Skeletal muscle cell (primary cell): ENCODE measurements at places on chromosomes 2 and 18.
A peak's percentile ranks its signal among the peaks of the same experiment; 100 is the strongest.

DNA sequence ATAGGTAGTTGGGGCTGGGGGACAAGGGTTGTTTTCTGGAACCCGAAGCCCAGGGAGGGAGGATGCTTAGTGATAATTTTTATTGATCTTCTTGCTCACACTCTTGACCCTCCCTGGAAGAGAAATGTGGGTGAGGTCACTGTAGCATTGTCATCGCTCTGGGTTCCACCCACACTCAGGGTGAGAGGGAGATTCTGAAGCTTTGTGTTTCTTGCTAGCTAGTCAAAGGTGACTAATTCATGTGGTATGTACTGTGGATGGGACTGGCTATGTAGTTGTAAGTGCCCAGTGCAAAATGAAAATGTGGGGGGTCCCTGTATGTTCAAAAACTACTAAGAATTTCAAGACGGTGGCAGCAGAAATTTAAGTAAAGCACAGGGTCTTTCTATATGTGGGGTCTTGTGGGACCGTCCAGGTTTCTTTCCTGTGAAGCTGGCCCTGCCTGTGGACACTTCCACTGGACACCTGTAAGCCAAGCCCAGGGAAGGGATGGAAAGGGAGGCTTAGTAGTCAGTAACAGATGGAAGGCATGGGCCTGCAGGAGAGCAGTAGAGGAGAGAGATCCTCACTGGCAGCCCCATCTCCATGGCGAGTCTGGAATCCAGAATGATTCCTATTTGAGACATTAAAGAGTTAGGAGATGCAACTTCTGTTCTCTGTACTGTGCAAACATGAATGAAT lies 35.0 kb downstream of the TSN start:
- peak; percentile 80 for DNase-seq

DNA sequence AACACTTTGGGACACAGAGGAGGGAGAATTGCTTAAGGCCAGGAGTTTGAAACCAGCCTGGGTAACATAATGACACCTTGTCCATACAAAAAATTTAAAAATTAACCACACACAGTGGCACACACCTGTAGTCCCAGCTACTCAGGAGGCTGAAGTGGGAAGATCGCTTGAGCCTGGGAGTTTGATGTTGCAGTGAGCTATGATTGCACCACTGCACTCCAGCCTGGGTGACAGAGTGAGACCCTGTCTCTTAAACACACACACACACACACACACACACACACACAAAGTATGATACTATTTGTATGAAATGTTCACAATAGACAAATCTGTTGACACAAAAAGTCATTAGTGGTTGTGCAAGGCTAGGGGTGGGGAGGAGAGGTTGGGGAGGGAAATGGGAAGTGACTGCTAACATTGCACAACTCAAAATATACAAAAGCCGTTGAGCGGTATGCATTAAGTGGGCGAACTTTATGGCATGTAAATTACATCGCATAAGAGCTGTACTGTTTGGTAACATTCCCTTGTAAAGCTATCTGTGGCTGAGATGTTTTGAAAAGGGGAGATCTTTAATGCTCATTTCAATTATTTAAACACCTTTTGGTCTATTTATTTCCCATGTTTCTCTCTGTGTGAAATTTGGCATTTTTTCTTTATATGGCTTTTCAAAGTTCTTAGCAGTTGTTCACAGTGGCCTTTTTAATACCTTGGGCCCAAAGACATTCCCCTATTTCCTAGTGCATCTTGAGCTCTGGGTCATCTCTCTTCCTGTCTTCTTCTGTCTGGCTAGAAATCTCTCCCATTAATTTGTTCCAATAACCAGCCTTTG lies 58.9 kb upstream of the ZNF516 start:
- peak; percentile 71 for DNase-seq

DNA sequence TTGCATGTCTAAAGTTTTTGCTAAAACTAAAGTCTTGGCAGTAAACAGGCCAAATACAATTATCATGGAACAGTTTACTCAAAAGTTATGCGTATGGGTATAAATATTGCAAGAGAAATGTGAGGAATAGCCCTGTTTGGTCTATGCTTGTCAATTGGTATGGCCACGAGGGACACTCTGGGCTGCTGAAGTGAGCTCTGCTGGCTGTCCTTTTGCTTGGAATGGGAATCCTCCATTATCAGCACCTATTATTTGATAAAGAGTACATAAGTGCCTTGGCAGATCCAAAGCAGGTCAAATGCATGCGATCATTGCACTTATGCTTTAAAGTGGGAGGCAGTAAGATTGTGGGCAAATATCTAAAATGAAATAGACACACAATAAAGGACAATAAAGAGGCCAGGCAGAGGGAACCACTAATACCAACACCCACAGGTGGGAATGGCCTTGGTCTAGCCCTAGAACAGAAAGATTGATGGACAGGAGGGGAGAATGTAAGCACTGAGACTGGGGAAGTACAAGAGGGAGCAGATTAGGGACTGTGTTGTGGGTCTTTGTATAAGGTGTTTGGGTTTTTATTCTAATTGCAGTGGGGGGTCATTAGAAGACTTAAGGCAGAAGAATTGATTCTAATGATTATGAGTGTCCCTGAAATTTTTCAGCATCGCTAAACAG lies 60.0 kb upstream of the NOSTRIN start:
- DNase-seq = no peak

GRCh38 chr18:59960272-59960671 lies 60.5 kb downstream of the PMAIP1 start:
- no peak for DNase-seq

- no peak for DNase-seq
Observed at GRCh38 chr2:219632760-219633105, 5.3 kb downstream of the SLC4A3 start.

- DNase-seq = no peak
Observed at GRCh38 chr2:168718622-168719021, 83.8 kb upstream of the NOSTRIN start.

DNA sequence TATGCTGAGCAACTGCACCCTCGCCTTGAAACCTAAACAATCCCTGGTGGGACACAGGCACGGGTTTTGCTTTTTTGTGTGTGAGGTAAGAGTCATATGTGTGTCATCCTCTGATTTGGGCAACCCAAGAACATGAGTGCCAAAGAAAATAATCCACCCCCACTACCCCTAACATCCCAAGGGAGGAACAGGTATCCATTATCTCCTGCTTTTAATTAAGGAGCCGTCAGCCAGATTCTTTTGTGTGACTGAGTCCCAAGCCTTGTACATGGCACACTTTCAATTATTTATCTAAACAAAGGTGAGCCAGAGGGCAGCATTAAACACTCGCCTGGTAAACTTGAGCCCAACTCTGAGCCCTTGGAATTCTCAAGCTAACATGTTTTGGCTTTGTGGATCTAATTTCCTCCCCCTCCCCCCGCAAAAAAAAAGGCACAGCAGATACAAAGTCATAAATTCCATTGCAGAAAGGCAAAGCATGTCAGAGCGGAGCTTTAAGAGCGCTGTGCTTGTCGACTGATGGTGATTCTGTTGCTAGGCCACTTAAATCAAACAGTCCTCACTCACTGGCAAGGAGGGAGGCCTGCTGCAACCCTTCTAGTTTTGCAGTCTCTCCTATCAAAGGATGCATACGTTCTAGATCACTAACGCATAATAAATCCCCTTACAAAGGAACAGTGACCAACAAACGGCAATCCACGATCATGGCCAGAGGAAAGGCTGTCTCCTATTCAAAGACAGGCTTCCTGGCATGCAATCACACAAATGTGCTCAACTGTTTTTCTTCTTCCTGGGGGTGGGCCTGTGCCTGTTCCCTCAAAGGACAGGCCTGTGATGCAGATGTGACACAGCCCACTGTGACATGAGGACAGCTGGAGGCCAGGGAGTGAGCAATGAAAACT lies 143.5 kb upstream of the LMAN1 start:
- DNase-seq = peak; percentile 87

- DNase-seq = peak; percentile 80
Observed at GRCh38 chr2:43424262-43425207, 171.3 kb downstream of the THADA start.

GRCh38 chr2:55879976-55880375 lies 43.6 kb downstream of the EFEMP1 start:
- no peak for DNase-seq

GRCh38 chr2:28662468-28663181 lies 89.0 kb upstream of the PPP1CB start:
- DNase-seq = peak; percentile 56

DNA sequence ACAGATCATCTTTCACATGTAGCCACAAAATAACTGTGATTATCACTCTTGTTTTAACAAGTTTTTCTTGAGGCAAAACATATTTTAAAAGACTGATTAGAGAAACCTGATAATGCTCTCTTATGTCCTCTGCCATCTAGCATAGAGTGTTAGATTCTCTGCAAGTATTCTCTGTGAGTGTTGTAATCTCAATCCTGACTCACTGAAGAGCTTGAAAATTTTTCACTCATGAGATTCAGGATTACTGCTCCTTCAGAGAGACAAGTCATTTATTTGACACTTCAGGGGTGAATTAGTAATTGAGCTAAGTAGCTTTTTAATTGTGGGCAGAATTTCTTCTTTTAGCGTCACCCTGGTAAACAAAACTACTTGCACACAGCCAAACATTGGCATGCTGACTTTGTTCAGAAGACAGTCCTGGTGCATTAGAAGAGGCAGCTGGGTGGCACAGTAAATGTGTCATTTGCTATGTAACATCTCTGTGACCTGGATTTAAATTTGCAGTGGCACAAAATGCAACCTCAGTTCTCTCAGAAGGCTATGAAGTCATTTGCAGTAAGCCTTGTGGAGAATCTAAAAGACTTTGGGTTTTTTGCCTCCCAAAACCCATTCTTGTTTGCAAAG lies 172.9 kb downstream of the LRP1B start:
- DNase-seq = no peak

GRCh38 chr2:37770797-37771196 lies 99.4 kb upstream of the CDC42EP3 start:
- peak; percentile 26 for DNase-seq

DNA sequence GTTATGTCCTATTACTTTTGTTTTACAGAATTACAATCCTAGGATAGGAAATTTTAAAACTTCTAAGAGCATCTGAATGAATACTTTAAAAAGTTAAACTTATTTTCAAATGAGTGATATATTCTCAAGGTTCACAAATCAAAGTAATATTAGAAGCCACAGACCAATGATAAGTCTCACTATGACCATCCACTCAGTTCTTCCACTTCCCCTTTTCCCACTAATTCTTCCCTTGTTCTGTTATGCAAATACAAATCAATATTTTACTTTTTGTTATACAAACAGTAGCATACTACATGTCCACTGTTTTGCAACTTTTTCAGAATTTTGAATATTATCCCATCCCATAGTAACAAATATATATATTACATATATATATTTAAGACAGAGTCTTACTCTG lies 20.2 kb downstream of the USP37 start:
- no peak for DNase-seq
